ENCODE measurements at places on chromosomes 1 and 21. TPM values are rescaled to one million over a fixed set of nuclear protein-coding genes. Genes with fewer than 3 reads are reported as not detected.

RNU1-4 gene
- polyA plus RNA-seq, result not detected

CNIH3 gene
- 19.7 TPM for polyA plus RNA-seq

DNA sequence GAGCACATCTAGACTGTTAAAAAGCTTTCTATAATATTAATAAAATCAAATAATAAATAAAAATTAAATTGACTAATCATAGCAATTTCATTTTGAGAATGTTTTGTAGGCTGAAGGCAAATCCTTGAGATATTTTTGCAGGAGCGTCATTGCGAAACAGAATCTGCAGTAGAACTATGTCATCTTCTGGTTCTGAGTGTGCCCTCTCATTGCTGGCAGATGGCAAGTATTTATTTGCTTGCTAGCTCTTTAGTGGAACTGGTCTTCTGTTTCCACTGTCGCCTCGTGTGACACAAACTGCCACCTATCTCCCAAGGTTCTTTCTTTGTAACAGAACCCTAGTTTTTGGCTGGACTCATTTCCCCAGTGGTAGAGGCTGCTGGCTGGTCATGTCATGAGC lies 19.0 kb upstream of the IRF2BP2 start:
- DNase-seq, result no peak

- peak; percentile 61 for DNase-seq
Observed at GRCh38 chr1:66678146-66678545, 74.1 kb upstream of the DYNLT5 start.

DNA sequence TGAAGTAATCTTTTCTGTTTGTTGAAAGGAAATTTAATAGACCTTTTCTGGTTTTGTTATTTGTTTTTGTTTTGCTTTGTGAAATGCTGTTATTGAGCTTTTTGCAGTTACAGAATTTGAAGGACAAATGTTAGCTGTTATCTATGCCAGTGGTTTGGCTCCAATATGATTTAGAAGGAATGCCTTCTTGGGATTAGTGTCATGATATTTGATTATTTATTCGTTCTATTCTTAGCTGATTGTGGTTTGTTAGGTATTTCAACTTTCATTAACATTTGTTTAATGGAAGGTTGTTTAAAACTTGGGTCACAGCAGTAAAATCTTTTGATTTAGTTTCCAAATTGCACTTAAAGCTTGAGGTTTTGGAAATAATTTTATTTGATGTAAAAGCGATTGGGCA lies 33.5 kb downstream of the ADGRL2 start:
- peak; percentile 61 for DNase-seq
